ENCODE measurements at places on chromosomes 4 and X. TPM values are rescaled to one million over a fixed set of nuclear protein-coding genes. Genes with fewer than 3 reads are reported as not detected.

Gene TCEAL2
- total RNA-seq, result not detected

Gene SPANXA1
- not detected for total RNA-seq

Gene CD40LG
- total RNA-seq, result not detected

Gene POU4F2
- total RNA-seq, result not detected

Gene TLR2
- 0.20 TPM for total RNA-seq

Gene DUSP21
- total RNA-seq, result not detected

Gene IL2RG
- 0.15 TPM for total RNA-seq

Gene AMTN
- total RNA-seq, result not detected

Gene SNX12
- 73.5 TPM for total RNA-seq

Gene PNMA3
- 0.14 TPM for total RNA-seq

Gene VAMP7
- total RNA-seq, result 34.0 TPM

Gene ANK2
- 1.2 TPM for total RNA-seq

Gene TSR2
- 51.7 TPM for total RNA-seq

Gene SPRY1
- total RNA-seq, result 2.4 TPM

Gene SSX2
- not detected for total RNA-seq

Gene GCNA
- 1.5 TPM for total RNA-seq

Gene GAGE12J
- total RNA-seq, result not detected

Gene SH2D1A
- not detected for total RNA-seq

Gene LRRC66
- total RNA-seq, result 0.12 TPM

Gene EXOC1L
- total RNA-seq, result not detected

Gene CRMP1
- 3.9 TPM for total RNA-seq

Gene CSAG3
- total RNA-seq, result not detected

Gene MCF2
- 0.10 TPM for total RNA-seq

Gene PLK4
- 11.0 TPM for total RNA-seq

Gene NXF2B
- total RNA-seq, result not detected

Gene DMRTC1
- total RNA-seq, result not detected

Gene ZNF185
- total RNA-seq, result 9.3 TPM

Gene MAGIX
- 3.0 TPM for total RNA-seq

Gene TMEM150C
- total RNA-seq, result 1.3 TPM

Gene NEUROG2
- not detected for total RNA-seq

Gene TCEANC
- 0.59 TPM for total RNA-seq

Gene PPBP
- 0.38 TPM for total RNA-seq

Gene NCBP2L
- total RNA-seq, result not detected

Gene SPANXA2
- total RNA-seq, result 0.40 TPM

Gene TRAPPC2
- total RNA-seq, result 7.7 TPM

Gene ARMCX1
- 0.33 TPM for total RNA-seq

Gene CSAG1
- total RNA-seq, result 0.25 TPM

Gene PLA2G12A
- total RNA-seq, result 6.8 TPM

Gene GUCY1B1
- total RNA-seq, result 0.16 TPM

Gene UVSSA
- total RNA-seq, result 3.4 TPM

Gene GPM6B
- 0.14 TPM for total RNA-seq

Gene PRDM8
- 0.27 TPM for total RNA-seq

Gene ANKRD50
- 5.9 TPM for total RNA-seq

Gene RAB9B
- 0.03 TPM for total RNA-seq

Gene BMX
- total RNA-seq, result not detected

Gene DSPP
- not detected for total RNA-seq

Gene SPANXD
- total RNA-seq, result not detected
